ENCODE measurements at places on chromosomes 4 and X.
A peak's percentile ranks its signal among the peaks of the same experiment; 100 is the strongest.

DNA sequence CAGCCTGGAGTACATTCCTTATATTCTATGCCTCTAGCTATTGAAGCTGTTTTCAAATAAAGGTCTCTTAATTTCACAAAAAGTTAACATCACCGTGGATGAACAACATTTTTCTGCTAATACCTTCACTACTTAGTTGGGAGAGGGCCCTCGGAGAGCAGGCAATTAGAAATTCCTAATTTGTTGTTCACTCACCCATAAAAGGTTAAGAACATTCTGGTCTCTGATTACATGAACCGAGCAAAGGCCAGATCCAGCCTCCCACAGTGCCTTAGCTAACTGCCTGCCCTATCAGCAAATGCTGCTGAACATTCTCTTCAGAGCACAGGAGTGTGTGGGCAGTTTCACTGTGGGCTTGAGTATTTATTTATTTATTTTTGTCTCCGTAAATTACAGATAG lies 36.0 kb upstream of the TTC29 start:
- ATAC-seq, result no peak

DNA sequence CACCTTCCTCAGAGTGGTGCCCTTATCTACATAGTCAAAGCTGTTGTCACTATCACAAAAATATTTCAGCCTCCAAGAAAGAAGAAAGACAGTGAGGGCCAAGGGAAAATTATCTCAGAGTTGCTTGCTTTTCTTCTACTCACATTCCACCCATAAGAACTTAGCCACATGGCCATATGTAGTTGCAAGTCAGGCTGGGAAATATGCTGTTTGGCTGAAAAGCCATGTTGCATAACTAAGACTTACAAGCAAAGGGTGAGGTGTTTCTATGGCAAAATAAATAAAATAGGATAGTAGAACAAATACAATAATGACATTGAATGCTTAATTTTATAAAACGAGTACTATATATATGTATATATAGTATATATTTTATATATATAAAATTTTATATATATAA lies 365.9 kb upstream of the PABPC4L start:
- no peak for ATAC-seq

DNA sequence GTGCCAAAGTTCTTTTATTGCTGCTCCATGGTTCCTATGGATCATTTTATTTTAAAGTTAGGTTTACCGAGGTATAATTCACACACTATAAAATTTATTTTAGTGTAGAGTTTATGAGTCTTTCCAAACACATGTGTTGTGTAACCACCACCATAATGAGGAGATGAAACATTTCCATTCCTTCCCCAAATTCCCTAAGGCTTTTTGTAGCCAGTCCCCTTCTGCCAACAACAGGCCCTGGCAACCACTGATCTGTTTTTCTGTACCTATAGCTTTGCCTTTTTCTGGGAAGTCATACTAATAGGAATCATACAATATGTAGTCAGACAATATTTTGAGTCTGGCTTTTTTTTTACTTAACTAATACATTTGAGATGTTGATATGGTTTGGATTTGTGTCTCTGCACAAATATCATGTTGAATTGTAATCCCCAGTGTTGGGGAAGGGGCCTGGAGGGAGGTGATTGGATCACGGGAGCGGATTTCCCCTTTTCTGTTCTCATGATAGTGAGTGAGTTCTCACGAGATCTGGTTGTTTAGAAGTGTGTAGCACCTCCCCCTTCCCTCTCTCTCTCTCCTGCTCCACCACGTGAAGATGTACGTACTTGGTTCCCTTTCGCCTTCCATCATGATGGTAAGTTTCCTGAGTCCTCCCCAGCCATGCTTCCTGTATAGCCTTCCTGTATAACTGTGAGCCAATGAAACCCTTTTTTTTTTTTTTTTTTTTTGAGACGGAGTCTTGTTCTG lies 59.6 kb upstream of the DHX15 start:
- ATAC-seq, result no peak

- no peak for ATAC-seq
These were observed 69.1 kb downstream of the PSAPL1 start for GRCh38 chr4:7365462-7366179.

GRCh38 chr4:112147697-112148096 lies 2.4 kb downstream of the FAM241A start:
- no peak for ATAC-seq

DNA sequence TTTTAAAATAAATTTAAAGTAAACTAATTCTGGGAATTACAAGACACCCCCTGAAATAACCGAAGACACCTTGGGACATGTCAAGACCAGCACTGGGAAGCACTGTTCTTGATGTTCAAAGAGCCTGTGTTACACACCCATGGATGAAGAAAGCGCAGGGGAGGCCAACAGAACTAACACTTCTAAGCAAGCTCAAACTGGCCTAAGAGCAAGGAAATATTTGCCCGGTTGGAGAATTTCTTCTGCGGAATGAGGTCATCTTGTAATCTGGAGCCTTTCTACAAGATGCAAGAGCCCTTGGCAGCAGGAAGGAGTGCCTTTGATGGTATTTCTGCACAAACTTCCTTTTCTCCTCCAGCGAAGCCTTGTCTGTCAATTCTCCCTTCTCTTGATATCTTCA lies 9.3 kb upstream of the EFHC2 start:
- ATAC-seq, result peak; percentile 88

GRCh38 chrX:84165711-84166110 lies 22.3 kb downstream of the RPS6KA6 start:
- no peak for ATAC-seq

GRCh38 chrX:22110729-22111494 lies 78.8 kb downstream of the PHEX start:
- ATAC-seq, result no peak

DNA sequence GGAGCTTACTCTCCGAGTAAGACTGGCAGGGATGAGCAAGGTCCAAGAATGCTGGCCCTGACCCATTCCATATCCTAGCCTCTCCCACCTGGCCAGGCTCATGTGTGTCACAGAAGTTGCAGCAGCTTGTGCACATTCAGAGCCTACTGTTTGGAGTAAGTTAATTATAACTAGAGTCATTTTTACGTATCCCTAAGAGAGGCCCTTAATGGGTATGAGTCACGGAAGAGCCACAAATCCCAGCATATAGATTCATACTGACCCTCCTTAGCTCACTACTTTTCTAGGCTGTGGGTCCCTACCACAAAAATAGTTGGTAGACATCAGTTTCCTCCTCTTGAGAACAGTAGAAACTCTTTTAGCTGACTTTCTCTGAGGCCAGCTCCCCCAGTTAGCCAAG lies 118.3 kb upstream of the FRG1 start:
- ATAC-seq, result no peak

- no peak for ATAC-seq
These were observed 511.5 kb upstream of the FAM241A start for GRCh38 chr4:111633663-111634266.

DNA sequence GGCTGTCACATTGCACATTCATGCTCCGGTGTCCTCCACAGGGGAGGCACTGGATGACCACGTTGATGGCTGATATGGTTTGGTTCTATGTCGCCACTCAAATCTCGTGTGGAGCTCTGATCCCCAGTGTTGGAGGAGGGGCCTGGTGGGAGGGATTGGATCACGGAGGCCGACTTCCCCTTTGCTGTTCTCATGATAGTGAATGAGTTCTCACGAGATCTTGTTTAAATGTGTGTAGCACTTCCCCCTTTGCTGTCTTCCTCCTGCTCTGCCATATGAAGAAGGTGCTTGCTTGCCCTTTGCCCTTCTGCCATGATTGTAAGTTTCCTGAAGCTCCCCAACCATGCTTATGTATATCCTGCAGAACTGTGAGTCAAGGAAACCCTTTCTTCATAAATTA lies 22.3 kb upstream of the NAT8L start:
- ATAC-seq, result no peak

GRCh38 chr4:139910106-139910505 lies 243.9 kb downstream of the MAML3 start:
- no peak for ATAC-seq

- no peak for ATAC-seq
These were observed 51.1 kb downstream of the ENOPH1 start for GRCh38 chr4:82481506-82481840.

DNA sequence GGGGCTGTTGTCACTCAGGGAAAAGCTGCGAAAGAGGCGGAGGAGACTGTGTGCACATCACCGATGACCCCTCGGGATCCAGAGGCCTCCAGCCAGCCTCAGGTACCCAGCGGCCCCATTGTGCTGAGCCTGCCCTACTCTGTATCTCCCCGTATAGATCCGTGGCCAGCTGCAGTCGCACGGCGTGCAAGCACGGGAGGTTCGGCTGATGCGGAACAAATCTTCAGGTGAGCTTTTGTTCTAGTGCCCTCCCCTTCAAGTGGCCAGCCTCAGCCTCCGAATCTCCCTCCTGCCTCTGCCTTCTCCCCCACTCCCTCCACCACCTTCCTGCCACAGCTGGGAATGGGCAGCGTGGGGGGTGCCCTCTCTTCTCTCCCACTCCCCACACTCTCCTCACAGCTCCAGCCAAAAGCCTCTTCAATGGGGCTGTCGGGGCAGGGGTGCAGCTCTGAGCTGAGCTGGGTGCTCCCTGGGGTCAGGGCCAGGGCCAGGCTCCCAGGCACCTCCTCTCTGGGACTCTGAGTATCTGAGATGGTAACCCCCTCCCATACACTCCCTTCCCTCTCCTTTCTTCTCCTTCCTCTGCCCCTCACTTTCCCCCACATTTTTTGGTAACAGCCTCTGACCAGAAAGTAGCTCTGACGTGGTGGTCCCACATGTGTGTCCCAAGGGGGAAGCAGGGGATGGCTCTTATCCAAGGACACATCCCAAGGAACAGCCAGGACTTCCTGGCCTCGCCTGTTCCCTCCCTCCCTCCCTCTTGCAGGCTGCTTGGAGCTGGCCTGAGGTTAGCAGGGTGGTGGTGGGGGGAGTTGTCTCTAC lies 20.4 kb upstream of the UBA1 start:
- no peak for ATAC-seq

- ATAC-seq, result no peak
These were observed 151.6 kb downstream of the AASDH start for GRCh38 chr4:56235725-56236124.

GRCh38 chrX:78946178-78946931 lies 1.2 kb downstream of the P2RY10 start:
- ATAC-seq, result no peak

- peak; percentile 41 for ATAC-seq
These were observed 6.9 kb upstream of the WDR1 start for GRCh38 chr4:10123227-10124101.

GRCh38 chr4:154602404-154603020 lies 9.9 kb downstream of the FGG start:
- no peak for ATAC-seq

DNA sequence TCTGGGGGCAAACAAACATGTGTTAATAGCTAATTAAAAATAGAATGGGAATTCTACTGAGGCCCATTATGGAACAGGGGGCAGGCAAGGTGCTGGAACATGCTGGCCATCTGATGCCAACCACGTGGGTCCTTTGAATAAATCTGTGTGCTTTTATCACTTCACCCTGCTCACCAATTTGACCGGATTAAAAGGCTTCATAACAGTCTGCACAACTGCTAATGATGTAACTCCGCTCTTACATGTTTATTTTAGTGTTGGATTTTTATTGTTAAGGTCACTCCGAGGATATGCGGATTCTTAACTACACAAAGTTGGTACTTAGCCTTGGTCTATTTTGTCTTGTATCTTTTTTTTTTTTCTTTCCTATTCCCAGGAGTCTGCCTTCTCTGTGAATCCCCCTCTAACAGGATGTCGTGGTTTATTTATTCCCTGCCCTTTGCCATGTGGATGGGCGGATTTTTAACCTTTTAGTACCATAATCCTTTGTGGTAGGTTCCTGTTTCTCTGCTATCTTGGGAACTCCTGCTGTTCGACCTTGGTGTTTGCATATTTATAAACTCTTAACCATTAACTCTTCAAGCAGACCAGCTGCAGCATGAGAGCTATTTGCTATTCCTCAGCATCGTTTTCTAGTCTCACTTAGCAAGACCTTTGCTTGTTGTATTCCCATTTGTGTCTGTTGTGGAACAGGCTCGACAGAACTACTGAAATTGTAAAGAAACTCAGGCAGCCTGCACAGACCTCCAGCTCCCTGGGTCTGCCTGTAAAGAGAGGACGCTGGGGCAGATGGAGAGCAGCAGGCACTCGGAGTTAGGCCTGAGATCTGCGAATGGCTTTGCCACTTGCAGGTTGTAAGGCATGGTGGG lies 38.0 kb downstream of the TRIM2 start:
- ATAC-seq, result no peak

DNA sequence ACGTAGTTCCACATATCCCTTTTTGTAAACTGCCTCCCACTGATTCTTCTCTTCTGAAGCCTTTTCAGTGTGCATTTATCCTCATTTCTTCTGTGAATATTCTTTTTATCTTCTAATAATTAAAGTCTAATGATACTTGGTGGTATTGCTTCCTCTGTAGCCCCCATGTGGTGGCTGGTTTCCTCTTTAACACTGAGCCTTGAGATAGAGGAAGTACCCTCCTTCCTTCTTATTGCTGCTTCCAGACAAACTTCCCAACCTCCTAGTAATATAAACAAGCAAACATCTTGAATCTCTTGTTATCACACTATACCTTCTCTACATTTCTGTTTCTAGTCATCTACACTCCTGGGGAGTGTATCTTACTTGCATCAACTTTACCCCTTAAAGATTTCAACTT lies 310.5 kb upstream of the GIMD1 start:
- ATAC-seq, result no peak

- no peak for ATAC-seq
These were observed 48.9 kb upstream of the GATB start for GRCh38 chr4:151809716-151810115.

GRCh38 chr4:147731580-147732517 lies at the start of gene ARHGAP10:
Gene ARHGAP10 (plus strand): TSS chr4:147732088. CDS start chr4:147732302, 214 bp downstream.
- ATAC-seq, result peak; percentile 80

DNA sequence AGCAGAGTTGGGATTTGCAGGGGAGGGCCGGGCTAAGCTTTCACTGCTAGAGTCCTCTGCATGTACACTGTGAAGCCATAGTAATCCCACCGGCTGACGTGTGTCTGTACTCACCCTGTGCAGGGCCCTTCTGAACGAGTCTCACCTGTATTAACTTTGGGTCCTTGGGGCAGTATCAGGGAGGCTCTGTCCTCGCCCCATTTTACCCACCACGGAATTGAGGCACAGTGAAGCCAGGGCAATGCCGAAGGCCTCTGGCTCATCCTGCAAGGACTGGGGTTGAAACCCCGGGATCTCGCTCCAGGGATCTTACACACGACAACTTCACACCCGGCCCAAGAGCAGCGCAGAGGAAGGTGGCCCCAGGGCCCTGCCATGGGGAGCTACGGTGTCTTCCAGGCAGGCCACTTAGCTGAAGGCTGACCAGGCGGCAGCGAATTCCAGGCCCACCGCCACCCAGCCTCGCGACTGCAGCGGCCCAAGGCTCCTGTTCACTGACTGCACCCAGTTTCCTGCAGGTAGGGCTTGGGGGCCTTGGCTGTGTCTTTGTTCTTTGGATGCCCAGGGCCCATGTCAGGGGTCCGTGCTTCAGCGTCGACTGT lies 75.5 kb upstream of the ADRA2C start:
- no peak for ATAC-seq

Data from esophagus mucosa (tissue), 1 donor.